ENCODE measurements at places on chromosomes 2 and 18.
A peak's percentile ranks its signal among the peaks of the same experiment; 100 is the strongest.

DNA sequence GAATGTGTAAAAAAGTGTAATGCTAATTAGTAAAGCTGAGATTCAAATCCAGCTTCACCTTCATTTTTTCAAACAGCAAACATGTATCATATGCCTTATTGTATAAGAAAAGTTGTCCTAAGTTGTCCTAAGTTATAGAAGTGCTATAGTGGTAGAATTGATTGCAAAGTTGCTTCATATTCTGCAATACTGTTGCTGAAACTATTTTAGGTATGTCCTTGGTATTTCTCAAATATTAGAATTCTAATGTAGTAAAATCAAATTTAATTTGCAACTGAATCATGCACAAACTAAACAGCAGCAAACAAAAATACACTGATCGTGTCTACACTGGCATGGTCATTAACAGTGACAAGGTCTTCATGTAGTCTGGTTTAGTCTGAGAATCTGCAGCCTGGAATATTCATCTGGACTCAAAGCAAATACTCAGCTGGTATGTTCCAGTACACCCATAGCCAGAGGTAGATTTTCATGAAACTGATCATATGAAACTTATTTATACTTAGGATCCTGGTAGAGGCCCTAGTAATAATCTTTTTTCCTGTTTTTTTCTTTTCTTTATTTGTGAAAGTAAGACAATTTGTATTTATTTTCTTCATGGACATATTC lies 555.6 kb upstream of the ZEB2 start:
- DNase-seq: no peak

DNA sequence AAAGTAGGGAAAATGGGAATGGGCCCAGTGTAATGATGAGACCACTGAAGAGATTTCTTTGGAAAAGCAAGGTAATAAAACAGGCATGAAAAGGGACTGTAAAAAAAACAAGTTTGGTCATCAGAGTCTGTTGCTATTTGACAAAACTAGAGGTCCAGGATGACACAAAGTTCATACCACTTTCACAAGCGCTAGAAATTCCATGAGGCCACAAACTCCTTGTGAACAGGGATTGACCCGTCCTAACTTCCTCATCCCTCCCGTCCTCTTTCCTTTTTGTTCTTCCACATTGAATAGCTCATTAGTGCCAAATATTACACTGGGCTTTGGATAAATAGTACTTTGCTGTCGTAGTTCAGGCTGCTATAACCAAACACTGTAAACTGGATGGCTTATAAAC lies 188.8 kb upstream of the EPC2 start:
- no peak for DNase-seq

DNA sequence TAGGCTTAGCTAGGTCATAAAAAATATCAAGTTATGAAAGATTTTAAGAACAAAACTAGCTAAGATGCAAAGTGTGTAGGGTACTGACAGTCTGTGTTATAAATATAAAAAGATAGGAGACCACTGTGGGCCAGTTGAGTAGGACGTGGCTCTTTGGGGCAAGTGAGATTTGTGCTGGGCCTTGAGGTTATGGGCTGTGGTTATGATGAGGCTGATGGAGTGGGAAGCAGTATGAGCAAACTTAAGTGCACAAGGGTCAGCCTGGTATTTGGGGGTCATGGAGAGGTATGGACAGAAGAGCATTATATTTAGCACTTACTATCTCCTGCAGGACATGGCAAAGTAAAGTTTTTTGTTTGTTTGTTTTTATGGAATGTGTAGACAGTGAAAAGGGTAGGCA lies 70.1 kb downstream of the SETBP1 start:
- DNase-seq: no peak

GRCh38 chr2:225041207-225041850 lies 939 bp downstream of the DOCK10 start:
- DNase-seq: peak; percentile 62

DNA sequence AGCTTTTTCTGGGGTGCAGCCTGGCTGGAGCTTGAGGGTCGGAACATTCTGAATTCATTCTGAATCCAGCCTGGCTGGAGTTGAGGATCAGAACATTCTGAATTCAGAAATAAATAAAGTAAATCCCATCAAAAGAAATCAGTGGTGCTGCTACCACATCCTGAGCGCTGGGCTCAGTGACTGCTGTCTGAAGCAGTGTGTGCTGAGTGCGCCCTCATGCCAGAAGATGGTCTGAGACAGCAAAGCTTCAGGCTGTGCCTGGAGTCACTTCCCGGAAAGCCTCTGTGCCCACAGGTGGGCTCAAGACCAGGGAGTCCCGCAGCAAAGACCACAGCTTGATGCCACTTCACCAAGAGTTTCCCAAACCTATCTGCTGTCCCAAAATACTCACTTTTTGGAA lies 187.9 kb downstream of the VAPA start:
- no peak for DNase-seq

DNA sequence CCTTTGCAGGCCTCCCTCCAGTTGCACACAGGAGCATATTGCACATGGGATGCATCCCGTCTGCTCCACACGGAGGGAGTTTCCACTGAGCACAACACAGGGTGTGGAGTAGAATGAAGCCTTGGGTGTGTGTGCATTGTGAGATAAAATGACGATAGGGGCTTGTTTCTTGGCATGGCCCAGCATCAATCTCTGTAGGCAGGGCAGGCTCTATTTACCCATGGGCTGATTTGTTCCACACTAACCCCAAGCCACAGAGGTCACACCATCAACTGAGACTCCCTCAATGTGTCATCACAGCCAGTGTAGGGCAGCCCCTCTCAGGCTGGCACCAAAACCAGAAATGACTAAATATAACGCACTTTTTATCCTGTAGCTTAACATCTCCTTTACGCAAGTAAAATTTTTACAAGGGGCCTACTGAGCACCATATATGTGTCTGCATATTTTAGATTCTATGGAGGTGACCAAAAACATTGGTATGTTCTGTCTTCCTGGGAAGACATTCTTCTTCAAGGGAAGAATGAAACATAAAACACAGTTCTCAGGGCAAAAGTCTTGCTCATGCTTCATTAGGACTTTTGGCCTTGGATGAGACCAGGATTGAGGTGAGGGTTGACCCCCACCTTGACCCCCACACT lies 2.7 kb upstream of the GKN1 start:
- DNase-seq: no peak

All from stimulated activated CD8-positive, alpha-beta memory T cell treated with anti-CD3 and anti-CD28 coated beads, Interleukin-15, amount 100 ng/mL, for 4 hours (primary cell).